CD4-positive, CD25-positive, alpha-beta regulatory T cell (primary cell): ENCODE measurements at places on chromosomes 3 and 15. TPM values are rescaled to one million over a fixed set of nuclear protein-coding genes. Genes with fewer than 3 reads are reported as not detected.

DNA sequence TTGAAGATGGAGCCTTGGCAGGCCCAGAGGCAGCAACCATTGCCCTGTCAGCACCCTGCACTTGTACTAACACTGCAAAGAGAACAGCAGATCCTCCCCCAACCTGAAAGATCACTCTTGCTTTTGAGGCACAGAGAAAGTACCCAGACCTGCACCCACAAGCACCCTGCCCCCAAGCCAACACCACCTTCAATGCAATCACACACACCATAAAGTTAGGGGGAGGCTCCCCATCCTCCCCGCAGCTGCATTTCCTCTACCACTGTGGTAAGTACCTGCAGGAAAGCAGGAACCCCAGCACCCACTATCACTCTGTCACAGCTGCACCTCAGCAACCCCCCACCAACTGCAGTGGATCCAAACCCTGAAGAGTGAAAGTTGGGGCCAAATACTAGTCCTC lies 12.0 kb downstream of the OR5K3 start:
- H3K4me3 ChIP-seq = no peak overlapping the region
- peaks cover 2% of the 10 kb centered on the region for H3K27me3 ChIP-seq
- DNase-seq = no peak
- no peak overlapping the region for H3K27ac ChIP-seq
- H3K4me1 ChIP-seq = no peaks in the 10 kb centered on the region

DNA sequence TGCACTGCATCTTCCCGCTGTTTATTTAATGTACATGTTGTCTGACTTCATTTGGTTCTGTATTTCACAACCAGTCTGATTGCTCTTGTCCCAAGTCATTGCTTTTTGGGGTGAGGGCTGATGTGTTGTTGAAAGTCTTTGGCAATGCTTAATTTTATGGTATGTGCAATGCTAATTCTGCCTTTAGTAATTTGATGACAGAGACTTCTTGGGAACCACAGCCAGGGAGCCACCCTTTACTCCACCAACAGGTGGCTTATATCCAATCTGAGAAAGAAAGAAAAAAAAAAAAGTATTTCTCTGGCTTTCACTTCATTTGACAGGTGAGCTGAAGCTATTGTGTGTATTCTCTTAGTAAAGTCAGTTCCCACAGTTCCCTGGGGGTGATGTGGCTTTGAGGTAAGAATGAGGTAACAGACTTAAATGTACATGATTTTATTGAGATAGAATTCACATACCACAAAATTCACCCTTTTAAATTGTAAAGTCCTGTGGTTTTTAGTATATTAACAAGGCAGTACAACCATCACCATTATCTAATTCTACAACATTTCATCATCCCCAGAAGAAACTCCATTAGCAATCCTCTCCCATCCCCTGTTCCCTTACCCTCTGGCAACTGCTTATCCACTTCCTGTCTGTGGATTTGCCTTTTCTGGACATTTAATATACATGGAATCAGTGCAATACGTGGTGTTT lies 97.3 kb downstream of the SLCO3A1 start:
- no peaks in the 10 kb centered on the region for H3K27me3 ChIP-seq
- peaks cover 31% of the 10 kb centered on the region for H3K4me1 ChIP-seq

- no peak overlapping the region for H3K27ac ChIP-seq
- no peaks in the 10 kb centered on the region for H3K27me3 ChIP-seq
- H3K4me3 ChIP-seq = no peak overlapping the region
- peak; percentile 8 for DNase-seq
- peaks cover 90% of the 10 kb centered on the region for H3K36me3 ChIP-seq
- H3K4me1 ChIP-seq = no peaks in the 10 kb centered on the region
These were observed 33.0 kb upstream of the TEX264 start for GRCh38 chr3:51637941-51638471.

- H3K27me3 ChIP-seq = no peaks in the 10 kb centered on the region
- H3K4me1 ChIP-seq = peaks cover 28% of the 10 kb centered on the region
- DNase-seq = no peak
- H3K36me3 ChIP-seq = no peaks in the 10 kb centered on the region
- H3K27ac ChIP-seq = no peak within 1 kb of the TSS
These were observed at the start of gene IL17RC for GRCh38 chr3:9916734-9917680. Gene IL17RC (plus strand): TSS chr3:9917098. CDS start chr3:9917316, 218 bp downstream.

DNA sequence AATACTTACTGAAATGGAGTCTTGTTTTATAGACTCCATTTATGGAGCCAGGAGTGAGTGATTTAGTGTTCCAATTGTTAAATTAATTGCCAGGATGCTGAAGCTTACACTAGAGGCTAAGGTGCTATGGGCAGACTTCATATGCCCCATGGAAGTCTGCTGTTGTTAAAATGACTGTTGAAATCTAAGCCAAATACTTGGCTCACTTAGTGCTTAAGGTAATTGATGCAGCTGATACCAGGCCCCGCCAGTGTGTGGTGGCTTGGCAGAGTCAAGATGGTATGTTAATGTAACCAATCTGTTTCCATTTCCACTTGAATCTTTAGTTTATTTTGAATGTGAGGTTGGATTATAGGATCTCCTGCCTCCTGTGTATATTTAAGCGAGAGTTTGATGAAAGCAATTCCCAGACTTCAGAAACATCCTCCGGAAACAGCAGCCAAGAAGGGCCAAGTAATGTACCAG lies 187.1 kb downstream of the ITPR1 start:
- H3K4me3 ChIP-seq = no peak overlapping the region
- DNase-seq = no peak
- H3K4me1 ChIP-seq = no peaks in the 10 kb centered on the region
- H3K36me3 ChIP-seq = peaks cover 60% of the 10 kb centered on the region
- no peak overlapping the region for H3K27ac ChIP-seq

The TP63 gene
- polyA plus RNA-seq = 0.13 TPM

The RARRES1 gene
- not detected for polyA plus RNA-seq

The GOLGA8S gene
- polyA plus RNA-seq = not detected

The DLEC1 gene
- polyA plus RNA-seq = 0.65 TPM

The HGD gene
- not detected for polyA plus RNA-seq

The CEMIP gene
- polyA plus RNA-seq = not detected

The GABRG3 gene
- not detected for polyA plus RNA-seq
